ENCODE measurements at places on chromosomes 2 and 18.

GRCh38 chr2:26457695-26458364 is 20.1 kb downstream of the OTOF start:
- no peak for DNase-seq

- DNase-seq = no peak
These were observed 31.9 kb upstream of the GPC1 start for GRCh38 chr2:240403396-240404104.

GRCh38 chr2:84556190-84556589 is 39.9 kb downstream of the DNAH6 start:
- DNase-seq = no peak

DNA sequence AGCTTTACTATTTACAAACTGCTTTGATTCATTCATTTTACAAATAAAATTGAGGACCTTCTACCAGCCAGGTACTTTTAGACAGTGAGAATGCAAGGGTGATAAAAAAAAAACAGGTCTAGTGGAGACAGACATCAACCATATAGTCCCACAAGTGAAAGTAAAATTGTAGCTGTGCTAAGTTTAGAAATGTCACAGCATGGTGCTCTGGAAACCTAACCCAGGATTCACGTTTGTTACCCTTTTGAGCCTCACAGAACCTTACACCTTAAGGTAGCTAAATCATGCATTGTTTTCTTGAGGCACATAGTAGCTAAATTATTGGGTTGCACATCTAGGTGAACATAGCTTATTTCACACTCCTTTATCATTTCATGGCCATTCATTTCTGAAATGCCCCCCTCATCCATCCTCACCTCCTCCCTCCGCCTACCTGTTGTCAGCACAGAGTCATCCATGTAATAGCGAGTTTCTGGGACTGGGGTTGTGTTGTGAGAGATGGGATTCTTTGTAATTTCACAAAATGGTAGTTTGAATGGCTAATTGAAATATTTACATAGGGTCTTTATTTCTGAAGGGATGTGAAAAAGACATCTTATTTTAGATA is 7.1 kb downstream of the MTA3 start:
- no peak for DNase-seq

DNA sequence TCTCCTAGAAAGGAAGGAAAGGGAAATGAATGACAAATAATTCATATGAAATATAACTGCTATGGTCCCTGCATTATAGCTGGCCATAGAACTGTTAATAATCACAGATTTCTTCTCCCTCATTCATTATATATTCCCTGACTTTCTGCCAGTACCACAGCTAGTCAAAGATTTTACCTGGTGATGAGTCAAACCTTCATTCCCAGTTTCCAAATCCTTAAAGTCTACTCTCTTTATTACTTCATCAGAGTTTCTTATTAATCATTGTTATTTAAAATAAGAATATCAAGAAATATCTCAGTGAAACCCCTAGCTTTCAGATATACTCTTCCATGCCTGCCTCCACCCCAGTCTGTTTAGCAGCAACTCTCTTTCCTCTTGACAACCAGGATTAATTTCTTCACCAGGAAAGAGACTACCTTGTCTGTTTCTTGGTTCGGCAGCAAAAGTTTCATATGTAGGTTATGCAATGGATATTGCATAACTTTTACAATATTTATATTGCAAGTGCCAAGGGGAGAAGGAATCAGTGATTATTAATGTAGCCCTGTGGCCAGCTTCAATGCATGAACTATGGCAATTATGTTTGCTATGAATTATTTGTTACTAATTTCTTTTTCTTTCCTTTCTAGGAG is 533.8 kb downstream of the FBXO15 start:
- no peak for DNase-seq

DNA sequence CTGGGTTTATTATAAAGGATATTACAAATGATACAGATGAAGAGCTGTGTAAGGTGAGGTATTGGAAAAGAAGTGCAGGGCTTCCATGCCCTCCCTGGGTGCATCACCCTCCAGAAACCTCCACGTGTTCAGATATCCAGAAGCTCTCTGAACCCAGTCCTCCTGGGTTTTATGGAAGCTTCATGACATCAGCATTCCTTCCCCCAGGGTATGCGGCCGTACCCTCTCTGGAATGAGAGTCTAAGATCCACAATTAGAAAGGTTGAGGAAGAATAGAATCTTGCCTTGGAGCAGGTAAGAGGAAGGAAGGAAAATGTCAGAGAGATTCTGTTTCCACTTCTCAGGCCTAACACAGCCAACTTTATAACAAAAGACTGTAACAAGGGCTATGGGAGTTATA is 208.2 kb upstream of the DCC start:
- no peak for DNase-seq

- DNase-seq = no peak
These were observed 92.3 kb upstream of the CAPN13 start for GRCh38 chr2:30899516-30900054.

DNA sequence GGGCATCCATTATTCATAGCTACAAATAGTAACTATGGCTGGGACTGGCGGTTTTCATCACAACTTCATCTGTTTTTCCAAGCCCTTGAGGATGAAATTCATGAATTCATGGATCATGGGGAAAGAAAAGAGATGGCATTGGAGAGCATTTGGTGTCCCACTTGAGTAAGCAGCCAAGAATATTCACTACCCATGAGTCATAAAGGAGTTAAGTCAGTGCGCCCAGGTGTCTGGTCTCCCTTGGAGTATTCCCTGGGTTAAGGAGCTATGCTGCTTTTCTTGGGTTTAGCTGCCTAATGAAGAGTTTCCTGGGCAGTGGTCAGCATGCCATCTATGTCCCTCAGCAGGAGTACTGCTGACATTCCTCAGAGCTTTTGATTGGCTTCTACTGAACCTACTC is 21.3 kb upstream of the LDAH start:
- DNase-seq = no peak

- DNase-seq = no peak
These were observed 3.2 kb downstream of the STRN start for GRCh38 chr2:36963106-36963505.

GRCh38 chr2:205484764-205485163 is 197.5 kb upstream of the NRP2 start:
- no peak for DNase-seq

- DNase-seq = no peak
These were observed 16.1 kb downstream of the SERPINB5 start for GRCh38 chr18:63492851-63493250.

GRCh38 chr2:161063946-161064306 is 96.3 kb upstream of the TANK start:
- no peak for DNase-seq

GRCh38 chr2:127324635-127325034 is 30.7 kb upstream of the ERCC3 start:
- DNase-seq = no peak

DNA sequence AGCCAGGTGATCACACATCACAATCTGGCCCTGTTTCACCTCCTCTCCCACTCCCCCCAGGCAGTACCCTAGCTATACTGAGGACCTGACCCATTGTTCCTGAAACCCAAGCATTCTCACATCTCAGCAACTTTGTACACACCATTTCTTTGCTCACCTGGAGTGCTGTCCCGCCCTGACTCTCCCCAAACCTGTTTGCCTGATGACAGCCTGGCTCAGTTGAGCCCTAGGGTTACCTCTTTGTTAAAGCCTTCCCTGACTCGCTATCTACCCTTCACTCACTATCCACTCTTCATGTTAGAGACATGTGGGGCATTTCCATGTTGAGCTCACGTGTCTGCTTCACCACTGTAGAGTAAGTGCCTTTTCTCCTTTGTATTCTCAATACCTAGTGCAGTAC is 49.1 kb downstream of the GREB1L start:
- no peak for DNase-seq

DNA sequence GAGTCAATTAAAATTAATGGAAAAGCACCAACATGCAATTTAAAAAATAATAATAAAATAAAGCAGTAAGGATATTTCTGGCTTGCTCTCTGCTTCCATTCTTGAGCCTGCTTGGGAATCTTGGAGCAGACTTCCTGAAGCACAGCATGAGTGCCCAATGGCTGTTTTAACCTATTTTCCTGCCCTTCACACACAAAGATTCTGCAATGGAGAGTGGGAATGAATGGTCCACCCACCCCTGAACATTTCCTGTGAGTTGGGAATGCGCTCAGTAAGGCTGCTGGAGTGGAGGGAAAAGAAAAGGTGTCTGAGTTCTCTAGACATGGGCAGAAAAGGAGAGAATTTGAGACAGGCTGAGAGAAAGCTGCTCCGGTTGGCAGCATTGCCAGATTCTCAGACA is 140.6 kb downstream of the BCL2 start:
- DNase-seq = no peak

DNA sequence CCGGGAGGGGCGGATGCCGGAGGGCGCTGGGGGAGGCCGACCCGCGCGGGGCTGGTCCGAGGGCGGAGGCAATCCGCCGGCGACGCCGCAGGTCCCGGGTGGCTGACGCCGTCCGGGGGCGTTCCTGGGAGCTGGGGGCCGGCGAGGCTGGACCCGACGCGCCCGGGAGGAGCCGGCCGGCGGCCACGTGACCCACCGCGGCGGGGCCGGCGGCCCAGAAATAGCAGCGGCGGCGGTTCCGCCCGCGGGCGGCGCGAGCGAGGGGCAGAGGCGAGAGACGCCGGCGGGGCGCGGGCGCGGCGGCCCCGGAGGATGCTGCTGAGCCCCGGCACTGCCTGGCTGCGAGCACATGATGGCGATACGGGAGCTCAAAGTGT is at the start of gene RAB31:
Gene RAB31, plus strand, starts transcription at position 245 of the 377 bp plus-strand sequence. Its CDS starts 105 bp downstream, at position 350.
- DNase-seq = no peak

DNA sequence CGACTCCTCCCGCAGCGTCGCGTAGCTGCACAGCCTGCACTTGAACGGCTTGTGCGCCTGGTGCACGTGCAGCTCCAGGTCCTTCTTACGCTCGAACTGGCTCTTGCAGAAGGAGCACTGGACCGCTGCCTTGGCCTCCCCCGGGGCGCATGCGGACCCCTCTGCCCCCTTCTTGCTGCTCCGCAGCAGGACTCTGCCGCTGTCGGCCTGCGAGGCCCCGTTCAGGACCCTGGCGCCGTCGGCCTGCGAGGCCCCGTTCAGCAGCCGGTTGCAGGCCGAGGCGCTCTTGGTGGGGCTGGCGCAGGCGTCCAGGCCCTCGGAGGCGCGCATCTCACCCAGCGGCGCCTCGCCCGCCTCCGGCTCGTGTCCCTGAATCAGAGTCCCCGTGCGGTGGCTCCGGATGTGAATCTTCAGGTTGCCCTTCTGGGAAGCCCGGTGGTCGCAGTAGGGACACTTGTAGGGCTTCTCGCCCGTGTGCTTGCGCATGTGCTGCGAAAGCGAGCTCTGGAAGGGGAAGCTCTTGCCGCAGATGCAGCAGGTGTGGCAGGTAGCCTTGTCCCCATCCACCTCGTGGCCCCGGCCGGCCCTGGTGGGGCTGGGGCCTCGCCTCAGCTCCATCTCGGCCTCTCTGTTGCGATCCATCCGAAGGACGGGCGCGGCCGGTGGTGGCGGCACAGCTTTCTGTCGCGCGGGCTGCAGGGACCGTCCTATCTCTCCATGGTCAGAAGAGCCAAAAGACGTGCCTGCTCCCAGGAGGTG is 52.5 kb downstream of the ZNF516 start:
- no peak for DNase-seq

- no peak for DNase-seq
These were observed 42.2 kb upstream of the IL1RL1 start for GRCh38 chr2:102269200-102269524.

GRCh38 chr2:55875434-55876135 is 48.0 kb downstream of the EFEMP1 start:
- no peak for DNase-seq

- DNase-seq = no peak
These were observed 598 bp upstream of the SNRNP200 start for GRCh38 chr2:96305979-96306308.

DNA sequence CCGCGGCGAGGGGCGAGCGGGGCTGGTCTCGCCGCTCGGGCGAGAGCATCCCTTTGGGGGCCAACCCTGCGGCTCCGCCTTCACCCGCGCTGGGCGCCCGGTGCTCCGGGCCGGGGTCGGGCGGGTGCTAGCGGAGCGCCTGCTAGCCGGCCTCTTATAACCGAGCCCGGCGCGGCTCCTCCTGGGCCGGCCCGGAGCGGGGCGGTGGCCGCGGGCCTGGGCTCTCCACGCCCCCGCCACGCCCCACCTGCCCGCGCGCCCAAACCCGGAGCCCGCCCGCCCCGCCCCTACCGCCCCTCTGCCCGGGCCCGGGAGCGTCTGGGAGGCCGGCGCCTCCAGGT is at the start of gene FOXI3:
Gene FOXI3, minus strand, starts transcription at position 129 of the 341 bp plus-strand sequence. CDS start 158 bp downstream, outside the sequence.
- no peak for DNase-seq

GRCh38 chr2:152974146-152974545 is 255.7 kb downstream of the ARL6IP6 start:
- DNase-seq = no peak

GRCh38 chr18:23530195-23530594 is 26.9 kb downstream of the RMC1 start:
- no peak for DNase-seq

DNA sequence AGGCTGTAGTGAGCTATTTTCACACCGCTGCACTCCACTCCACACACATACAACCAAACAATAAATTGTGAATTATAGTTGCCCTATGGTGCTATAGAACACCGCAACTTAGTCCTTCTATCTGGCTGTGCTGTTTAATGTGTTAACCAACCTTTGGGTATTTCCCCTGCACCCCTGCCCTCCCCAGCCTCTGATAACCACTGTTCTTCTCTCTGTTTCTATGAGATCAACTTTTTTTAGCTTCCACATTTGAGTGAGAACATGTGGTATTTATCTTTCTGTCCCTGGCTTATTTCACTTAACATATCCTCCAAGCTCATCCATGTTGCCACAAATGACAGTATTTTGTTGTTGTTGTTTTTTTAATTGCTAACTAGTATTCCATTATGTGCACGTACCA is 32.5 kb downstream of the TET3 start:
- DNase-seq = peak; percentile 54

DNA sequence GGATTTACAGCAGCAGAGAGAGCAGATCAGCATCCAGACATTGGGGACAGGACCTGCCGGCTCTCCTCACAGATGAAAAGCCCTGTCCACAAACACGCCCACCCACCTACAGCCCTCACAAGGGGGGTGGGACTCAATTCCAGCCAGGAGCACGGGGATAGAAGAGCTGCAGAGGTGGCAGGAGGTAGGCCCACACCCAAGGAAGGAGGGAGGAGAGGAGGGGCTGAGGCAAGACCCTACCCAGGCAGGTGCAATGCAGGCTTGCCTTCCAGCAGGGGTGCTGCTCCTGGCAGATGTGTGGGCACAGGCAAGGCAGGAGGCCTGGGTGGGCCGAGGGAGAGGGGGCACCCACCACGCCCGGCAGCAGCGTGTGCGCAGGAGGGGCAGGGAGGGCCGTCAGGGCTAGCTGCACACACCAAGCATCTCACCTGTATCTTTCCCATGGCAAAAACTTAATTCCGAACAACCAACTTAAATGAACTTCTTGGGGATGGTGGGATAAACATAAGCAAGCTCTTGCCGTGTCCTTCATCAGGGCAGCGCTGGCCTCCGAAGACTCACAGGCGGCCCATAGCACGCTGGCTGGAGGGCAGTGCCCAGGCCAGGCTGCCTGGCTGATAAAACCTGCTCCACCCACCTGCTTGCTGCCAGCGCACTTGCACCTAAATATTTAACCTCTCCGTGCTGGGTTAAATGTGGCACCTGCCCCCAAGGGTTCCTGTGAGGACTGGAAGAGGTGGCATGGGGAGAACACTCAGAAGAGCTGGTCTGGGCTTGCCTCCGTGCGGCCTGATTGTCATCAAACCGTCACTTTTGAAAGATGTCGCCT is 219.5 kb downstream of the HDAC4 start:
- DNase-seq = no peak

- no peak for DNase-seq
These were observed 275.5 kb downstream of the SS18 start for GRCh38 chr18:25814841-25815458.
